Nasal cavity respiratory epithelium epithelial cell of viscerocranial mucosa (primary cell): ENCODE measurements at places on chromosomes 2 and 18. TPM values are rescaled to one million over a fixed set of nuclear protein-coding genes. Genes with fewer than 3 reads are reported as not detected.

Gene SCN9A
- total RNA-seq = 6.2 and 12.3 TPM in 2 replicates

Gene TMEM200C
- under 0.01 TPM in 1 of 2 replicates, not detected in the other for total RNA-seq

Gene TIGD1
- 1.0 and 2.8 TPM in 2 replicates for total RNA-seq

Gene GALNT13
- total RNA-seq = 1.0 and 1.4 TPM in 2 replicates

Gene CRACDL
- total RNA-seq = 0.34 and 12.7 TPM in 2 replicates

Gene GALNT14
- 16.4 and 22.5 TPM in 2 replicates for total RNA-seq

Gene SCYGR4
- total RNA-seq = not detected in 2 replicates

Gene CYP27C1
- 0.34 and 0.36 TPM in 2 replicates for total RNA-seq

Gene MROH2A
- not detected in 2 replicates for total RNA-seq

Gene PLEKHA3
- total RNA-seq = 5.5 and 9.6 TPM in 2 replicates

Gene TNFAIP6
- not detected in 2 replicates for total RNA-seq

Gene PLEKHH2
- total RNA-seq = 0.43 and 1.4 TPM in 2 replicates

Gene RMND5A
- 53.7 and 70.4 TPM in 2 replicates for total RNA-seq

Gene MC5R
- total RNA-seq = not detected in 2 replicates

Gene OLA1
- 125 and 144 TPM in 2 replicates for total RNA-seq

Gene SERPINE2
- total RNA-seq = 75.9 and 114 TPM in 2 replicates

Gene MYO1B
- total RNA-seq = 405 and 429 TPM in 2 replicates

Gene CD207
- total RNA-seq = not detected in 2 replicates

Gene IMPA2
- 47.1 and 91.6 TPM in 2 replicates for total RNA-seq

Gene DNAJC5G
- not detected in 2 replicates for total RNA-seq

Gene EVA1A
- total RNA-seq = 5.1 and 8.7 TPM in 2 replicates

Gene PAX8
- total RNA-seq = under 0.01 and 1.1 TPM in 2 replicates

Gene FOXD4L1
- under 0.01 and 0.21 TPM in 2 replicates for total RNA-seq

Gene MC2R
- total RNA-seq = not detected in 2 replicates

Gene KCNS3
- total RNA-seq = 4.1 and 8.1 TPM in 2 replicates

Gene MEP1B
- total RNA-seq = under 0.01 TPM in 1 of 2 replicates, not detected in the other

Gene PPP3R1
- 38.3 and 43.8 TPM in 2 replicates for total RNA-seq

Gene RAPGEF4
- total RNA-seq = 0.34 and 1.00 TPM in 2 replicates

Gene LOXL3
- total RNA-seq = 0.28 and 0.34 TPM in 2 replicates

Gene RUFY4
- total RNA-seq = not detected in 2 replicates

Gene SP140
- under 0.01 and 0.36 TPM in 2 replicates for total RNA-seq

Gene CCDC148
- 0.34 and 0.71 TPM in 2 replicates for total RNA-seq
